ENCODE measurements at places on chromosomes 12 and 14. TPM values are rescaled to one million over a fixed set of nuclear protein-coding genes. Genes with fewer than 3 reads are reported as not detected.
A peak's percentile ranks its signal among the peaks of the same experiment; 100 is the strongest.

Gene CIDEB
- total RNA-seq, result 34.3 TPM

Gene KRT80
- total RNA-seq, result not detected

Gene JAG2
- total RNA-seq, result 0.34 TPM

Gene TIGAR
- total RNA-seq, result 14.2 TPM

Gene CLEC9A
- total RNA-seq, result not detected

Gene CABP1
- not detected for total RNA-seq

Gene LRRIQ1
- not detected for total RNA-seq

Gene ABCC9
- not detected for total RNA-seq

Gene SMCO3
- not detected for total RNA-seq

Gene ERP27
- 9.0 TPM for total RNA-seq

Gene RIMBP2
- total RNA-seq, result not detected

Gene P2RX7
- total RNA-seq, result 6.8 TPM

Gene RD3L
- not detected for total RNA-seq

DNA sequence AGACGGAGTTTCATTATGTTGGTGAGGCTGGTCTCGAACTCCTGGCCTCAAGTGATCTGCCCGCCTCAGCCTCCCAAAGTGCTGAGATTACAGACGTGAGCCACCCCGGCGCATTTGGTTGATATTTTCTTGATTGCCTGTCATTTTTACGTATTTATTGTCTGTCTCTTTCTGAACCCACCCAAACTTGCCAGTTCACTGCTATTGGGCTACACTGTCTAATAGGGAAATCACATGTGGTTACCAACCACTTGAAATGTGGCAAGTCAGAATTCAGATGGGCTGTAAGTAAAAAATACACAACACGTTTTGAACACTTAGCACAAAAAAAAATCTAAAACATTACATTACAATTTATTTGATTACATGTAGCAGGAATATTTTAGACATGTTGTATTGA lies 2.1 kb downstream of the WSB2 start:
- no peak for DNase-seq

GRCh38 chr12:25959071-25959961 lies 834 bp downstream of the RASSF8 start:
- DNase-seq, result peak; percentile 32

DNA sequence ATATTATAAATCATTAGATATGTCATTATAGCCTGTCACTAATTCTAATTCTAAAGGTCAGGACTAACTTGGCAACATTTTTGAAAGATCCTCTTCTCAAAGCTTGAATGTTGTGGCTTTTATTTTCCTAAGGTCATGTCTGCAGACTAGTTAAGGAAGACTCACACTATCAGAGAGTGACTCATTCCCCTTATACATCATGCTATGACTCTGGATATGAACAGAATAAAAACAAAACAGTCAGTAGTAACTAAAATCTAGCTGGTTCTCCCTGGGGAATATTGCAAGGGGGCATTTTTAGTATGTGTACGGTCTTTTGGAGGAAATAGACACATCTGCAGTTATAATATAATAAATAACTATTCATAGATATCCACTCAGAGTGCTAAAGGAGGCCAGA lies 170.6 kb downstream of the SLC2A13 start:
- no peak for DNase-seq

DNA sequence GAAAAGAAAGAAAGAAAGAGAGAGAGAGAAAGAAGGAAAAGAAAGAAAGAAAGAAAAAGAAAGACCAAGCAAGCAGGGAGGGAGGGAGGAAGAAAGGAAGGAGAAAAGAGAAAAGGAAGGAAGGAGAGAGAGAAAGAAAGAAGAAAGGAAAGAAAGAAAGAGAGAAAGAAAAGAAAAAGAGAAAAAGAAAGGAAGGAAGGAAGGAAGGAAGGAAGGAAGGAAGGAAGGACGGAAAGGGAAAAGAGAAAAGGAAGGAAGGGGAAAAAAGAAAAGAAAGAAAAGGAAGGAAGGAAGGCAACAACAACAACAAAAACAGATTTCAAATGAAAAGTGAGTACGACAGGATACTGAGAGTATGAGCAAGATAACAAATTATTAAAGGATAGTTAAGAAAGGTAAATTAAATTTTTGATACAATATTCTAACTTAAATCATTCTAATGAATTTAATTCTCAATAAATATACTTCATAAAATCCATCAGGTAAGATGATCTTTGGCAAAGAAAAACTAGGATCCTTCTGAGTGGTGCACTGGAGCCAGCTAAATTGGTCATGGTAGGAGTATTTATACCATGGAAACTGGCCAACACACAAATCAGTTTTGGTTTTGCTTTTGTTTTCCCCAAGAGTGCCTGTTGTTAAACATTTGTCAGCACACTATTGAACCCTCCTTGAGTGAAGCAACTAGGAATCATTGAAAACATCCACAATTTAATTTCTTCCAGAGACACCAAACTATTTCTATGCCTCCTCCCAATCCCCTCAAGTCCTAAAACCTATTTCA lies 56.1 kb upstream of the DYRK2 start:
- DNase-seq, result peak; percentile 37

DNA sequence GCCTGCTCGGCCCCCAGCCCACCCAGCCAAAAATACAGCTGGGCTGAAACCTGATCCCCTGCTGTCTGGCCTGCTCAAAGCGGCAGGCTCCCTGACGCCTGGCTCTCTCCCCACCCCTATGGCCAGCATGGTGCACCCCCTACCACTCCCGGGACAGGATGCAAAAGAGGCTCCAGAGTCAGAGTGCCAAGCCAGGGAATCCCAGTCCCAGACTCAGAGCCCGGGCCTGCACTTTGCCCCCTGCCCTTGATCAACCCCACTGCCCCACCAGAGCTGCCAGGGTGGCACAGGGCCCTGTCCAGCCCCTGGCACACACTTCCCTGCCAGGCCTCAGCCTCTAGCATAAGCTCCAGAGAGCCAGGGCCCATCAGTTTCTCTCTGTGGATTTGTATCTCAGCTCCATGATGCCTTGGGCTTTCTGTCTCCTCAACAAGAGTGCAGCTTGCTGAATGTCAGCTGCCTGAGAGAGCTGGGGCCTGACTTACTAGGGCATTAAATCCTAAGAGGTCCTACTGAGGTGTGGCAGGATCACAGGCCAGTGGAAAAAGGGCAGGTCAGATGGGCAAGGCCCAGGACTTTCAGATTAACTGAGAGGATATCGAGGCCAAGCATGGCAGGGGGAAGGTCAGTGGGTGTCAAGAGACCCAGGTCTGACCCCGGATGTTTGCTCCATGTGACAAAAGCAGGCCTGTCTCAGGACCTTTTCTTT lies 13.9 kb downstream of the ACVRL1 start:
- no peak for DNase-seq

DNA sequence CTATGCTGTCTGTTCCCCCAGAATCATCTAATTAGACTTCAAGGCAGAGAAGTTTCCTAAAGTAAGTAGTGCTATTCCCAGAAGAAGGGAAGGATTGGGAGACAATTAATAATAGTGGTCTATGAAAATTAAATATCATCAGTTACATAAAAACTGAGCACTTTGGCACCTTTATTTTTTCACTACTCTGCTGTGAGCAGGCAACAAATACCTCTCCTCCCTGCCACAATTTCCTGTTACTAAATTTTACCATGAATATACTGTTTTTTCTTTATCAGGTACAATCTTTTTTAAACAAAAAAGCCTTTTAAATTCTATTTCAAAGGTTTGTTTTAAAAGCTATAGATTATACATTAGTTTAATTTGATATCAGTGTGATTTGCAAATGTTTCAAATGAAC lies 29.4 kb upstream of the KRAS start:
- no peak for DNase-seq

GRCh38 chr12:45363903-45364302 lies 148.0 kb downstream of the ANO6 start:
- no peak for DNase-seq

DNA sequence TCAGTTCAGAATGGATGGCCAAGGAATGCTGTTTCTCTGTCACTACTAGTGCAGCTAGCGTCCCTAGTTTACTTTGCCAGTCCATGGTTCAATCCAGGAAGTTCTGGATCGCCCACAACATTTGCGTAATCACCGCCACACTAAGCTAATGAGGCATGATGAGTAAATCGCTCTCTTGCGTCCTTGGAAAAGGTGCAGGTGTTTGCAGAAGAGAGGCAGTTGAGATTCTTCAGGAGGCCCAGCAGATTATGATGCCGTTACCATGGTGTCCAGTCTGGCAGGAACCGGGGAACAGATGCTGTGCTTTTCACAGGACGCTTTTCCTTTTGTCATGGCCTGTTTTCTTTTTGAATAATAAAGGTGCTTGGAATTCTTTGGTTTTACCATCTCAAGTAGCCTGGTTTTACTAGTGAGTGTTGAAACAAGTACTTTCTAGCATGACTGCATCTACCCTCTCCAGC lies 9.0 kb downstream of the TPH2 start:
- no peak for DNase-seq

DNA sequence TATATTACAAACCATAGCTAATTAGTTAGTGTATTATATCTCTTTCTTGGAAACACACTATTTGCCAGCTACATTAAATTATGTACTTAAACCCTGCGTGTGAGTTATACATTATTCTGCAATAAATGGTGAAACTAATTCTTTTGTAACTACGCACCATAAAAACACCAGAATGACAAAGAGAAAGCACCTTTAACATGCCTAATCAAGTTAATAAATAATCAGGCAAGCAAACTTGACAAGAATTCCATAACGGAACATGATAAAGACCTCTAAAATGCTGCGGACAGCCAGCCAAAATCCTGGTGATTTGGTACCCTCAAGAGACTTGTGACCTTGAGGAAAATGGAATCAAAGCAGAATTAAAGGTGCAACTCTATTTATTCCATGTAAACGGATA lies 375.3 kb upstream of the KITLG start:
- no peak for DNase-seq

DNA sequence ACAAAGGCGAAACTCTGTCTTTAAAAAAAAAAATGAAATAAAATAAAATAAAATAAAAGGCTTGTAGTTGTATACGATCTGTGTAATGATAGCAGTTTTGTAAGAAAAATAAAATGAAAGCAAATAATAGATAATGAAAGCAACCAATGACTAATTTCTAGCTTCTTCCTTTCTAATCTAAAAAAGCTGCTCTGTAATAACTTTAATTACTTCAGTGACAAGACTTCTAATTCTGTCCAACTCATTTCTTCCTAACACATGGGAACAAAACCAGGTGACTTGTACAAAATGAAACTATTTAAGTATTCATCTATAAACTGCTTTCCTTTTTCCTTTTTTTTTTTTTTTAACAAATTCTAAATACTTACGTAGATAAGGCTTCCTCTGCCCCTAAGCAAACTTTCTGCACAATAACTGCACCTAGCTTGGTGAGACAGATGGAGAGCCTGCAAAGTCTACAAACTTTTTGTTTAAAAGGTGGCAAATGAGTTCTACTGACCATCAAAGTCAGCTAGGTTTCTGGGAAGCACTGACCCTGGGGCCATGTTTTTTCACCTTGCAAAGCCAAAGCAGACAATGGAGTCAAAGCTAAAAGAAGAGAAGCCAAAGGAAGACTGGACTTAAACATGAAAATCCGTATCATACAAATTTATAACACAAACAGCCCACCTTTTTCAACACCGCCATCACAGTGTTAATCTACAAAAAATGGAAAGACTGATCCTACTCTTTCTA lies 28.2 kb downstream of the DENND5B start:
- DNase-seq, result no peak

DNA sequence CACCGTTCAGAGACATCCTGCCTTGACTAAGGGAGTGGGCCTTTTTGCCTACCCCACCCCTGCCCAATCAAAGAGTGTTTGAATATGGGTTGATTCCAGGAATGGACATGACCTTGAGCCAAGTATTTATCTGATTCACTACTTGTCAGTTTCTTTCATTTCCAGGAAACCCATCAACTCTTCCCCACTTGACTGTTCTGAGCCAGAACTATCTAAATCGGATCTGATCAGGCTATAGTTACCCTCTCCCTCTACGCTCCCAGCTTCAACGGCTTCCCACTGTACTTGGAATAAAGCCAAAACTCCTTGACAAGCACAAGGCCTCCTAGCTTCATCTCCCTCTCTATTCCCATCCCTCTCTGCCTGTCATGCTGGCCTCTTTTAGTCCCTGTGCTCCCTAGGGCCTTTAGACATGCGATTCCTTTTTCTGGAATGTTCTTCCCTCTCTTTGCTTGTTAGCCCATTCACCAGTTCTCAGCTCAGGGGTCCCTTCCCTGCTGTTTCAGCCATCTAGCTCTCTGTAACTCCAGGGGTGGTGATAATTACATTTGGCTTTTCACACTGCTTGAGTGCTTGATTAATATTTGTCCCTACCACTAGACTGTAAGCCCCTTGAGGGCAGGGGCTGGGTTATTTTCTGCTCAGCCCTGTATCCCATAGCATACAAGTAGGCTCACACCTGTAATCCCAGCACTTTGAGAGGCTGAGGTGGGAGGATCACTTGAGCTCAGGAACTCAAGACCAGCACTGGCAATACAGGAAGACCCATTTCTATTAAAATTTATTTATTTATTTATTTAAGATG lies 5.5 kb upstream of the ITPK1 start:
- no peak for DNase-seq

GRCh38 chr12:108826807-108827721 lies 30.3 kb downstream of the SSH1 start:
- no peak for DNase-seq

GRCh38 chr14:97688631-97689336 lies 891.6 kb downstream of the VRK1 start:
- no peak for DNase-seq

GRCh38 chr14:96554315-96554910 lies 52.2 kb downstream of the PAPOLA start:
- DNase-seq, result no peak

DNA sequence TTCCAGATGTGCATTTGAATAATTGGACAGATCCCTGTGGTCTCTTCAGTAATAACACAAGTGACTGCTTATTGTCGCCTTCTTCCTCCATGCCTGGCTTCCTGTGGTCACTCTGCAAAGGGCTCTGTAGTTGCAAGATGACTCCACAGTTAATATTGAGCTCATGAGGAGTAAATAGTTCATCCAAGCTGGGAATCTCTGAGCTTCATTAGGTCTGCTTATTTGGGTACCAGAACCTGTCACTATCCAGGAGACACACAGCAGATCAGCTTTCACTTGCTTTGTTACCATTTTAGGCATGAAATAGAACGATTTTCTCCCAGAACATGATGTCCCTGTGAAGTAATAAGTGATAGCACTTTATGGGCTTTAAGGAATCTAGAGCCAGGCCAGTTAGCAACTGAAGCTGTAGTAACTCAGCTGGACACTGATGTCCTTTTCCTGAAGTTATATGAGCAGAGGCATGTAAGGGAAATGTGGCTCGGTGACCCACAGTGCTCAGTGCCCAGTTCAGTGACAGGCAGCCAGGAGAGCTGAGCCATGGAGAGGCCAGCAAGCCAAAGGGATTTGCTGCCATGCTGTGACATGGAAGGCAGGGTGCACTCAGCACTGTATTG lies 50.1 kb downstream of the CRADD start:
- DNase-seq, result no peak

DNA sequence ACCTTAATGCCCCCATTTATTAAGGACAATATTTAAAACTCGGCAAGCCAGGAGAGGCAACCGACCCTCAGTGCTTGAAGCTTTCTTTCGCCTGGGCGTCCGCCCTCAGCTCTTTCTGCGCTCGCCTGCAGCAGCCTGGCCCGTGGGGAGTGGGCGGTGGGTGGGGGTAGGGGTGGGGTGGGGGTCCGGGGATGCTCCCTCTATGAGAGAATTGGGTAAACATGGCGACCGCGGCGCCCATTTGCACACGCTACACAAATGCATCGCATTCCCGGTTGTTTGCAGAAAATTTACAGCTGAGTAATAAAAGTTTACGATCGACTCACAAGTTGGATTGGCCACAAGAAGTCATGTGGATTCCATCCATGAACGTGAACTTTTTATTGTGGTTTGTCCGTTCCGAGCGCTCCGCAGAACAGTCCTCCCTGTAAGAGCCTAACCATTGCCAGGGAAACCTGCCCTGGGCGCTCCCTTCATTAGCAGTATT lies 7.7 kb downstream of the HOXC8 start:
- no peak for DNase-seq

GRCh38 chr14:72701237-72701565 lies 192.7 kb downstream of the DPF3 start:
- DNase-seq, result no peak

Data from B cell (primary cell).